ENCODE measurements at places on chromosomes 13 and 19.
A peak's percentile ranks its signal among the peaks of the same experiment; 100 is the strongest.

GRCh38 chr19:45645631-45646344 is 6.6 kb upstream of the EML2 start:
- peak; percentile 95 for DNase-seq

DNA sequence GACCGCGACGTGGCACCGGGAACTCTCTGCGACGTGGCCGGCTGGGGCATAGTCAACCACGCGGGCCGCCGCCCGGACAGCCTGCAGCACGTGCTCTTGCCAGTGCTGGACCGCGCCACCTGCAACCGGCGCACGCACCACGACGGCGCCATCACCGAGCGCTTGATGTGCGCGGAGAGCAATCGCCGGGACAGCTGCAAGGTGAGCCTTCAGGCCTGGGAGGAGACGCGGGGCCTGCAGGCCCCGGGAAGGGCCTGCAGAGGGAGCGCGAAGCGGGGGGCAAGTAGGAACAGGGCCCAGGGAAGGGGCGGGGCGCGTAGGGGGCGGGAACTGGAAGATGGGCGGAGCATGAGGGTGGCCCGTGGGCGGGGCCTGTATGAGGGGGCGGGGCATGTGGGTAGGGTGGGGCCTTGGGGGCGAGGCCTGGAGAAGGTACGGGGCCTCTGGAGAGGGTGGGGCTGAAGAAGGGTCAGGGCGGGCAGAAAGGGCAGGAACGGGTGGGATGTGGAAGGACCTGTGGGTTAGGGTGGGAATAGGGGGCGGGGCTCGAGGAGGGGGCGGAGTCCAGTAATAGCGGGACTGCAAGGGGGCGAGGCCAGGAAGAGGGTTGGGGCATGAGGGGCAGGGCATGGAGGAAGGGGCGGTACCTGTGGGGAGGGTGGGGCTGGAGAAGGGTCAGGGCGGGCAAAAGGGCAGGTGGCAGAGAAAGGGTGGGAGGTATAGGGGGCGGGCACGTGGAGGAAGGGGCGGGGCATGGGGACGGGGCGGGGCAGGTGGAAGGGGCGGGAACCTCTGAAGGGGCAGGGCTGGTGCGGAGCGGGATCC is 2.5 kb downstream of the CFD start:
- no peak for DNase-seq

DNA sequence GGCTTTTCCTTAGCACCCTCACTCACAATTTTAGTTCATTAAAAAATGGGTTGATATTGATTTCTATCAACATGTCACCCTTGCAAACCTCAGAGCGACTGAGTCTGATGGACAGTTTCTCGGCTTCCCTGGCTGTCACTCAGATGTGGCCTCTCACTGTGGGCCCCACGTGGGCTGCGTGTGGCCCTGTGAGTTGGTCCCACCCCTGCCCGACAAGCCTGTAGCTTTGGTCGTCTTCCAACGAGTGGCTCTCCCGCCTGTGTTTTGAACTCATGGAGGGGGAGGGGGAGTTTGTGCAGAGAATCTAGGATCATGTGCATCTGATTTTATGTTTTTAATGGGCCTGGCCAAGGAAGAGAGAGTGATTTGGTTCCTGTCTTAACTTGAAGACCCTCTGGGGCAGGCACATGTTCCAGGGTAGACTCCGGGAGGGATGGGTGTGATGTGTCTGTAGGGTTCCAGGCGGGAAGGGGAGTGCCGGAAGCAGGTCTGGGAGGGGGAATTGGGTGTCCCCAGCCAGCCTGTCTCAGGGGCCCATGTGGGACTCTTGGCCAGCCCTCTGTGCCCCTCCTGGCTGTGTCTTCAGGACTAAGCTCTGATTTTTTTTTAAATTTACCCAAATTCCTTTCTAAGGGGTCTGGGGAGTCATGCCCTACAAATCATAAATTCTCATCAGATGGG is 18.9 kb downstream of the ATP11A start:
- no peak for DNase-seq

GRCh38 chr19:30003866-30004265 is 61.8 kb downstream of the URI1 start:
- no peak for DNase-seq

DNA sequence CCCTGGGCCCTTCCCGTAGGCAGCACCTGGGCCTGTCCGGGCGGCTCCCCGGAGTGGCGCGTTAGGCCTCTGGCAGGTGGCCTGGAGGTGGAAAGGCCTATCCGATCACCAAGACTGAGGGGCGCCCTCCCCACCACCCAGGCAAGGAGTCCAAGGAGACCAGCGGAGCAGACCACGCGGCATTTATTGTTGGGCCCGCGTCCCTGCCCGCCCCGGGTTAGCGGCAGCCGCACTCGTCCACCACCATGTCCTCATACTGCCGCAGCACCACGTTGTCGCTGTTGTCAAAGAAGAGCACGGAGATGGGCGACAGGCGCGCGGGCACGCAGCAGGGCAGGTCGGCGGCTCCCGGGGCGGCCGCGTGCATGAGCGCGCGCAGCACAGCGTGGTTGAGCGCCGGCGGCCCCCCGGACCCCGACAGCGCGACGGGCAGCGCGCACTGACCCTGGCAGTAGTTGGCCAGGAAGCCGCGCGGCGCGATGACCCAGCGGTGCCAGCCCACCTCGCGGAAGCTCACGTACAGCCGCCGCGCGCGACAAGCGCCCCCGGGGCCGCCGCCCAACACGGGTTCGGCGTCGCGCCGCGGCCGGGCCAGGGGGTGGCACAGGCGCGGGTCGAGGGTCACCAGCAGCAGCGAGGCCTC is 27.5 kb downstream of the CERS1 start:
- no peak for DNase-seq

GRCh38 chr19:1004204-1004802 is 4.1 kb downstream of the GRIN3B start:
- no peak for DNase-seq
